Thyroid gland (tissue), 4 donors: ENCODE measurements at places on chromosomes 12 and 14. TPM values are rescaled to one million over a fixed set of nuclear protein-coding genes. Genes with fewer than 3 reads are reported as not detected.

Gene TPH2
- not detected for total RNA-seq

Gene CYP46A1
- total RNA-seq, result 5.2 TPM

Gene CEP83
- 28.6 TPM for total RNA-seq

Gene ADSS1
- total RNA-seq, result 26.2 TPM

GRCh38 chr12:11755302-11755930 lies 105.9 kb downstream of the ETV6 start:
- H3K27ac ChIP-seq, result no peak overlapping the region
- no peaks in the 10 kb centered on the region for H3K36me3 ChIP-seq
- DNase-seq, result no peak
- H3K4me3 ChIP-seq, result no peak overlapping the region
- H3K4me1 ChIP-seq, result peaks cover 10% of the 10 kb centered on the region
- no peaks in the 10 kb centered on the region for H3K27me3 ChIP-seq

DNA sequence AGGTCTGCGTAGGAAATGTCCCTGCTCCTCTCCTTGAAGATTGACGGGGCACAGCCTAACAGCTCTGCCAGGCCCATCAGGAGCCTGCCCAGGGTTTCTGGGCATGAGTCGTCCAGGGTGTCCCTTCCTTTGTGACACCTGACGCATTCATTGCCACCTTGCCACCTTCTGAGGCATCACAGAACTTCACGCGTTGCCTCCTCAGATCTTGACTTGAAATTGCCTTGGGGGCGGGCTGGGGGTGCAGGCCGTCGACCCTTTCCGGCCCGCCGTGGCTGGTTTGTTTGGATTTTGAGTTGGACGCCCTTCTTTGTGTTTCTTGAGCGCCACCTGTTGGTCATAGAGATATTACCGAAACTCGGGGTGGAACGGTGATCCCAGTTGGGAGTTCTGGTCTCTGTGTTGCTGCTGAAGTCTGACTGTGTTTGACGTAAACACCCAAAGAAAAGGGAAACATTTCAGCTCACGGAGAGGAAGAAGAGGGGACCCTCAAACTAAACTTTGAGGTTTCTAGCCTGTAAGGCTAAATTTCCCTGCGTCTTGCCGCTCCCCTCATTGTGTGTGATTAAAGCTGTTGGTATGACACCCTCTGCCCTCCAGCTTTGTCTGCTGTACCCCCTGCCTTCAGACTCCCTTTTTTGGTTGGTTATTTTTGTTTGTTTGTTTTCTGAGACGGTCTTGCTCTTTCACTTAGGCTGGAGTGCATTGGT lies 44.6 kb downstream of the MLXIP start:
- H3K27ac ChIP-seq, result peak overlapping the region; percentile 37
- no peaks in the 10 kb centered on the region for H3K27me3 ChIP-seq
- H3K4me1 ChIP-seq, result peaks cover 24% of the 10 kb centered on the region
- H3K4me3 ChIP-seq, result no peak overlapping the region

DNA sequence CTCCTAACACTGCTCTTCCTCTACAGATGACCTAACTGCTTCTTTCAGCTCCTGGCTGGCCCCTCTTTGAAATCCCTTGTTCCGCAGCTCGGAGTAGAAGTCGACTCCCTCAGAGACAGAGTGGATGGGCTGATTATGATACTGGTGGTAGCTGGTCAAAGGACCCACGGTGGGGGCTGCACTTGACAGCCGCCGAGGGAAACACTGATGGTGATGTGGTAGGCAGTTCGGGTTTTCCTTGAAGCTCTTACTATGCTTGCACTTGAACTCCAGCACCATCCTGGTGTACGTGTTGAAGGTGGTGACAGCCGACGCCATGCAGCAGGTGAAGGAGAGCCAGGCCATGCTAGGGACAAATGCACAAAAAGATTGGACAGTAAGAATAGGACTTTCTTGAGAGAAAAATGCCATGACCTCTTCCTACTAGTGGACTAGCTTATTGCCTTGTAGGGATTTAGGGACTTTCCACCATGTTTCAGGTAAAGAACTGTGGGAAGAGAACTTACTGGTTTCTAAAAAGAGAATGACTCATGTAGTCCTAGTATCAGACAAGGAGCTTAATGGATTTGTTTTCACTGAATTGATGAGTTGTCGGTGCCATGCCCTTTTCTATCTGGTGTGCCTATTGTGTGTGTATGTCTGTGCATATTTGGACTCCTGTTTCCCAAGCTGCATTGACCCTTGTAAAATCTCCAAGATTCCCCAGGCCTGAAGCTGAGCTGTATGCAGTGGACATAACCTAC lies 18.4 kb downstream of the GSG1 start:
- H3K27ac ChIP-seq, result no peak overlapping the region
- no peaks in the 10 kb centered on the region for H3K27me3 ChIP-seq
- H3K36me3 ChIP-seq, result no peaks in the 10 kb centered on the region

Gene RAD51AP1
- 0.67 TPM for total RNA-seq

Gene IKZF4
- total RNA-seq, result 4.2 TPM

DNA sequence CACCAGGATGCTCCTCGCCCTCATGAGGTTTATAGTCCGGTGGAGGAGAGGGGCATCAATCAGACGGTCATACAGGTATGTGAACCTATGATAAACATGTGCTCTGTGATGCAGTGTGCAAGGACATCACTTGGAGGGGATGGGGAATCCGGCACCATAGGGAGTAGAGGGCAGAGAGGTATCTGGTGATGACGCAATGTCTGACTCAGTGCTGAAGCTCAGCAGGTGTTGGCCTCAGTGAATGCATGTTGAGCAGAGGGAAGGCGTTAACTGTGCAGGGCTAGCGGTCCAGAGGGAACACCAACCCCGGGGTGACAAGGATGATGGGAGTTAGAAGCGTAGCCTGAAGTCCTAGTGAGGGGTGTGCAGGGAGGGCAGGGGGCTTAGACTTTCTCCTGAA lies 200.9 kb downstream of the TMEM132C start:
- H3K4me3 ChIP-seq, result no peak overlapping the region
- H3K27me3 ChIP-seq, result no peaks in the 10 kb centered on the region
- H3K27ac ChIP-seq, result no peak overlapping the region
- no peaks in the 10 kb centered on the region for H3K36me3 ChIP-seq

GRCh38 chr12:65162609-65163008 lies 6.8 kb upstream of the LEMD3 start:
- DNase-seq, result no peak
- no peaks in the 10 kb centered on the region for H3K4me1 ChIP-seq
- H3K4me3 ChIP-seq, result no peak overlapping the region
- no peak overlapping the region for H3K27ac ChIP-seq

GRCh38 chr14:23539248-23540140 lies 12.1 kb downstream of the ZFHX2 start:
- H3K27me3 ChIP-seq, result no peaks in the 10 kb centered on the region
- no peaks in the 10 kb centered on the region for H3K4me1 ChIP-seq
- no peak overlapping the region for H3K4me3 ChIP-seq
- no peak for DNase-seq
- H3K36me3 ChIP-seq, result no peaks in the 10 kb centered on the region
- H3K27ac ChIP-seq, result no peak overlapping the region

GRCh38 chr14:58963873-58964597 lies 224.4 kb upstream of the DAAM1 start:
- no peak for DNase-seq
- no peak overlapping the region for H3K4me3 ChIP-seq
- no peaks in the 10 kb centered on the region for H3K4me1 ChIP-seq
- no peak overlapping the region for H3K27ac ChIP-seq
- H3K36me3 ChIP-seq, result no peaks in the 10 kb centered on the region

DNA sequence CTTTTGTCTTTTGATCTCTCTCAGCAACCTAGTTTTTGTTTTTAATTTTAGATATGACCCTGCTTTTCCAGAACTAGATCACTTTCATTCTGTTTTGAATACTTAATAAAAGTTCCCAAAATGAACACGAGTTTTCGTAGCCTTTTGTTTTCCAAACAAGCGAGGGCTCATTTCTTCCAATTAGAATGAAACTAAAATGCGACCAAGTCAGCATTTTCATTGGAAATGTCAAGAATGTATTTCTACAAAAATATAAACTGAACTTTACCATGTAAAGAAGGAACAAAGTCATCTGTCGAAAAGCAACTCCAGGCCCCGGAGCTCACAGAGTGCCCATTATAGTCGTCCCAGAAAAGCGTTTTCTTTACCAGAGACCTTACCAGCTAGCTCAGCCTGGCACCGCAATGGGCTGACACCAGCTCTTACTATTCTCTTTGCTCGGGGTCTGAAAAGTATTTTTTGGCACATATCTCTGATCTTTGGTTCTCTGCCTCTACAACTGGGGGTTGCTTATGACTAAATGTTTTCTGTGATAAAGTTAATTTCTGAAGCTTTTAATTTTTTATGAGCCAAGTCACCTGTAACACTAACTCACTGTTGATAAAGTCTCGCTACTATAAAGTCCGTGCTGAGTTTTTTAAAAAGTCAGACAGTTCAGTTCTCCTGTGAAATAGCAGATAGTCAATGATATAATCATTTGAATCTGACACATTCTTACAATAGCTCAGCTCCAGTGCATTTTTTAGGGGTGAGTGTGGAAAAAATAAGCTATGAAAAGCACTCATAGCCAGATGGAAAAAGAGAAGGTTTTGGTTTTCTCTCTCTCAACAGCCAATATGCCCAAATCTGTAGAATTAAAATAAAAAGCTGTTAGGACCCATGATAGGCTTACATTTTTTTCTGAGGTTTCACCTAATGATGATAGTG lies 43.4 kb downstream of the SAMD4A start:
- no peak overlapping the region for H3K27ac ChIP-seq
- no peaks in the 10 kb centered on the region for H3K4me1 ChIP-seq
- no peak overlapping the region for H3K4me3 ChIP-seq
- H3K27me3 ChIP-seq, result no peaks in the 10 kb centered on the region

DNA sequence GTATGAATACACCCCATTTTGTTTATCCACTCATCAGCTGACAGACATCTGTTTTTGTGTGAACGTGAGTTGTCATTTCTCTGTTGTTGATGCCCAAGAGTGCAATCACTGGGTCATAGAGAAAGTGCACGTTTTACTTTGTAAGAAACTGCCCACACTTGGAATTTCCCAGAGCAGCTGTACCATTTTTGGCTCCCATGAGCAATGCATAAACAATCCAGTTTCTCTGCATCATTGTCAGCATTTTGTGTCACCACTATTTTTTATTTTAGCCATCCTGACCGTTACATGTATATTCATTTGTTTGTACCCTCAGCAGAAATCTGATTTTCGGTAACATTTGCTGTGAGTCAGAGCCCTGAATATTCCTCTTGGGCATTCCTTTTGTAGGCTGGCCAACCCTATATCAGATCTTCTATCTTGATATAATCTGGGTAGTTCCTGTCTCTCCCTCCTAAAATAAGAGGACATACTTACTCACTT lies 62.7 kb downstream of the RBM19 start:
- no peak overlapping the region for H3K27ac ChIP-seq
- DNase-seq, result no peak
- no peak overlapping the region for H3K4me3 ChIP-seq
- no peaks in the 10 kb centered on the region for H3K4me1 ChIP-seq
- no peaks in the 10 kb centered on the region for H3K27me3 ChIP-seq

DNA sequence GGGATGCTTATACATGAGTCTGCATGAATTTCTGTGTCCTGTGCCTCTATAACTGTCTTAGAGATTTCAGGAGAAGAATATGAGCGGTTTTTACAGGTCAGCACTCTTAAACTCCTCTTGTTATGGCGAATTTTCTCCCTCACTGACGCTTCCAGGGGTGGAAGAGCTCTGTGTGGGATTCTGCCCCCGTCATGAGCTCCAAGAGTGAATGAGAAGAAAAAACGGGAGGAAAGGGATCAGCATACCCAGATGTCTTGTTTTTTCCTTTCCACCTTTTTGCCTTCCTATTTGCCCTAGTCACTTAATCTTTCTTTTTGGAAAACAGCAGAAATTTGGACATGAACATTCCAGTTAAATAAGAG lies 651 bp downstream of the PFKM start:
- peak overlapping the region; percentile 52 for H3K27ac ChIP-seq
- H3K27me3 ChIP-seq, result no peaks in the 10 kb centered on the region
- H3K4me3 ChIP-seq, result peak overlapping the region; percentile 44
- no peak for DNase-seq
- H3K36me3 ChIP-seq, result no peaks in the 10 kb centered on the region
- peaks cover 10% of the 10 kb centered on the region for H3K4me1 ChIP-seq

DNA sequence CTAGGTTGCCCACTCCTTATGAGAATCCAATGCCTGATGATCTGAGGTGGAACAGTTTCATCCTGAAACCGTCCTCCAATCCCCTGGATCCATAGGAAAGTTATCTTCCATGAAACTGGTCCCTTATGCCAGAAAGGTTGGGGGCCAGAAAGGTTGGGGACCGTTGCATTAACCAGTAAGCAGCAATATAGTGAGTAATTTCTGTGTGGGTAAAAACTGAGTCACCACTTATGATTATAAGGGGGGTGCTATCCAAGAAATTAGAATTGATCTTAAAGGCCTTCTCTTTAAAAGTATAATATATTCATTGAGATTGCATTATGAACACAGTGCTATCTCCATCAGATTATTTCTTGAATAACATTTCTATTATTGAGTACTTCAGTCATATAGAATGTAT lies 97.2 kb downstream of the PCNX1 start:
- no peaks in the 10 kb centered on the region for H3K36me3 ChIP-seq
- H3K4me3 ChIP-seq, result no peak overlapping the region
- DNase-seq, result no peak
- no peak overlapping the region for H3K27ac ChIP-seq
- H3K27me3 ChIP-seq, result no peaks in the 10 kb centered on the region

DNA sequence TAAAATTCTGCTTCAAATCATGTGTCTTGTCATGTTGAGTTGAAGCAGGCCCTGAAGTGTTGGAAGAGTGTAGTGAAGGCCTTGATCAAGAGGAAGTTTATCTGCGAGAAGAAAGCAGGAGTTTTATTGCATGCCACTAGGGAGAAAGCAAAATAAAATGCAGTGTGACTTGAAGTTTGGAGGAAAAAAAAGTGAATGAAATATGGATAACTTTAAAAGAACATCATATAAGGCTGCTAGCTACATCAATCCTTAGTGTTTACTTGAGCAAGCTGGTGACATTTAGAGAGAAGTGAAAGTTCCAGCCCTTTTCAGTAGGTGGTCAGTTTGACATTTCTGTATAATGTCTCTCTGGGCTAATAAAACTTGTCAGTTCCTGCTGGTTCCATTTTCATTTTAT lies 841.1 kb downstream of the TMTC2 start:
- no peaks in the 10 kb centered on the region for H3K36me3 ChIP-seq
- no peak overlapping the region for H3K27ac ChIP-seq
- no peaks in the 10 kb centered on the region for H3K27me3 ChIP-seq
- no peak for DNase-seq

Gene DPPA3
- total RNA-seq, result not detected

GRCh38 chr12:93145086-93145485 lies 216.0 kb upstream of the EEA1 start:
- DNase-seq, result peak; percentile 27
- H3K4me1 ChIP-seq, result no peaks in the 10 kb centered on the region
- H3K4me3 ChIP-seq, result no peak overlapping the region
- no peak overlapping the region for H3K27ac ChIP-seq
- no peaks in the 10 kb centered on the region for H3K27me3 ChIP-seq

DNA sequence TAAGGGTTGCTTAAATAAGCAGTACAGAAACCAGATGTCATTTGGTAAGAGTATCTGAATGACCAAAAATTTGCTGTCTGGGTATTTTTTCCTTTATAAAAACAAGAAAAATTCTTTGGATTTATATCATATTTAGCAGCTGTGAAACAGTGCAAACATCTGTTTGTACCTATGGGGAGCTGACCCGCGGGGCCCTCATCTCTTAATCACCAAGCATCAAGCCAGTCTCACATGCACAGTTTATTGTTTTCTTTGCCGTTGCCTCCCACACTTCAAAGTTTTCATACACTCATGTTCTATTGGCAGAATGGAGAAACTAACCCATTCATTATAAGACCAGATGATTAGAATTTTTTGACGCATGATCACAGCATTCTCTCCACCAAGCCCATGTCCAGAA lies 142.2 kb downstream of the BMP4 start:
- H3K4me3 ChIP-seq, result no peak overlapping the region
- H3K4me1 ChIP-seq, result no peaks in the 10 kb centered on the region
- no peaks in the 10 kb centered on the region for H3K27me3 ChIP-seq
- no peaks in the 10 kb centered on the region for H3K36me3 ChIP-seq
- no peak overlapping the region for H3K27ac ChIP-seq
- DNase-seq, result no peak
